ENCODE measurements at places on chromosomes 1 and 21.

- DNase-seq = no peak
Observed at GRCh38 chr1:14247666-14248065, 350.8 kb upstream of the KAZN start.

DNA sequence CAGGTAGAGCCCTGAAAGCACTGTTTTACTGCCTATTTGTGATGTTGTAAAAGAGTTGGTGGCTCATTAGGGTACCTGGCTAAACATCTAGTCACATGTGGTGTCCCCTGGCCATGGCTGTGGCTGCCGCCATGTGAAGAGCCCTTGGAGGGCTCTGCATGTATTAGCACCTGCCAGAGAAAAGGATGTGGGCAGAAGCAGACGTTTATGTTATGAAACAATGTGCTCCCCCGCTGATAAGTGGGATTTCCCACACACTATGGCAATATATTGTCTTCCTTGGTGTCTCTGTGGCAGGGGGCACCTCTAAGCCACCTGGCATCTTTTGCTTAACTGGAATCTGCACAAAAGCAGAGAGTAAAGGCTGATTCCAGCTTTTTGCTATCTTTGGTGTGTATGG, 9.6 kb downstream of the TENT5C start:
- DNase-seq = peak; percentile 39

- DNase-seq = no peak
Observed at GRCh38 chr1:69483246-69483645, 84.5 kb upstream of the LRRC7 start.

- DNase-seq = no peak
Observed at GRCh38 chr1:5286244-5286643, 631.8 kb downstream of the AJAP1 start.

GRCh38 chr1:207218512-207219362, 102.7 kb upstream of the CD55 start:
- no peak for DNase-seq

DNA sequence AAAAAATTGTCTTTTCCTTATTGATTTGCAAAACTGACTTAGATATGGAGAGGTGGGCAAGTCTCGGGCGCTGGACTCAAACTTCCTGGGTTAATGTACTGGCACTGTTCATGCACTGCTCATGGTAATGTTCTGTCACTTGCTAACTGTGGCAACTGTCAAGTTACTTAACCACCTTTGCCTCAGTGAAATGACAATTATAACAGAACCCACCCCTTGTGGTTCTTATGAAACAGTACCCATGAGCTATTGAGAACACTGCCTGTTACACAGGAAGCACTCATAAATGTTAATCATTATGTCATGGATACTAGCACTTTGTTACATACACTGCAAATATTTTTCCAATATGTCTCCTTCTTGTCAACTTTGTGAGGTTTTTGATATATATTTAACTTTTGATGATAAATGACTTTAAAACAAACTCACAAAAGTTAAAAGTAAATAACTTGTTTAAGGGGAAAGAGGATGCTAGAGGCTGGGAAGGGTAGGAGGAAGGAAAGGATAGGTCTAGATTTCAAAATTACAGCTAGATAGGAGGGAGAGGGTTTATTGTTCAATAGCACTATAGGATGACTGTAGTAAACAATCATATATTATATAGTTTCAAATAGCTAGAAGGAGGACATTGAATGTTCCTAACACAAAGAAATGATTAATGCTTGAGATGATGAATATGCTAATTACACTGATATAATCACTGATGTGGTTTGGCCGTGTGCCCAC, 342.5 kb downstream of the ADGRL2 start:
- DNase-seq = no peak

- DNase-seq = no peak
Observed at GRCh38 chr1:186206048-186206570, 168.9 kb downstream of the TPR start.

GRCh38 chr1:109498161-109498801, 4.4 kb downstream of the CYB561D1 start:
- peak; percentile 16 for DNase-seq

GRCh38 chr21:39663742-39664492, 51.2 kb downstream of the B3GALT5 start:
- no peak for DNase-seq

DNA sequence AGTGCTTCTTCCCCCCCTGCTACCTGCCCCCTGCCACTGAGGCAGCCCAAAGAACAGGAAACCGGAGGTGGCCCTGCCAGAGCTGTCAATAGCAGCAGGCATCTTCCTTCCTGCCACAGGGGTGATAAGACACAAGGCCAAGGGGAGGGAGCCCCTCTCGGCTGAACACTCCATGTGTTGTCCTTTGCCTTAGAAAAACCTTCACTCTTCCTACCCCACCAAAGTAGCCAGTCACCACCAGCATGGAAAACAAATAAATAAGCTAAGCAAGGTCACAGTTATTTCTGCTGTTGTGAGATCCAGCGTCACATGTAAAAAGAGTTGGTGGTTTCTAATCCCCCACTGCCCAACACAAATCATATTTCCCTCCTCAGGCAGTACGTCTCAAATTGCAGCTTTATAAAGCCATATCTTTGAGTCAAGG, 104.8 kb upstream of the DPT start:
- no peak for DNase-seq

DNA sequence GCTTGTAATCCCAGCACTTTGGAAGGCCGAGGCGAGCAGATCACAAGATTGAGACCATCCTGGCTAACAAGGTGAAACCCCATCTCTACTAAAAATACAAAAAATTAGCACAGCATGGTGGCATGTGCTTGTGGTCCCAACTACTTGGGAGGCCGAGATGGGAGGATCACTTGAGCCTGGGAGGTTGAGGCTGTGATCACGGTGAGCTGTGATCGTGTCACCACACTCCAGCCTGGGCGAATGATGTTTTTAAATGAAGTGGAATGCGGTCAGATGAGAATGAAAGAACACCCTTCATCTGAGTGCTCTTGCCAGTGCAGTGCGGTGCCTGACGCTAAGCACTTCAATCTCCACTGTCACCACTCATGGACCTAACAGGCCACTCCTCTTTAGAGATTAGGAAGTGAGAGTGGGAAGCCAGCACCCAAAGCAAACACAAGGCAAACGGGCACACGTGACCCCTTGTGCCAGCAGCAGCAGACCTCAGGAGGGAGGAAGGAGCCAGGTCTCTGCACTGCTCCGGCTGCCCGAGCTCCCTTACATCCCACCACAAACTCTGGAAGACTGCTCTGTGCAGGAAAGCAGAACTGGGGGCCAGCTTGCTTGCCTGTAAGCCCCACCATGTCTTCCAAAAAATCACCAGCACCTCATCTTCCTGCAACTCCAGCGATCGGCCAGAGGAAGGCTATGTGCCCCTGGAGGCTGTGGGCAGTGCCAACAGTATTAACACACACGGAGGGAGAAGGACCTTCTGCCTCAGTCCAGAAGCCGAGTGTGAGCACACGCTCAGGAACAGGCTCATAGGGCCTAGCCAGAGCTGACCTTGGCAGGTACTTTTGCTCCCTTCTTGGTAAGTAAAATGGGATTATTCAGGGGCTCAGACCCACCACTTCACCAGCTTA, 9.7 kb downstream of the CTNNBIP1 start:
- no peak for DNase-seq

- DNase-seq = no peak
Observed at GRCh38 chr1:160836561-160836960, 26.1 kb downstream of the CD244 start.

DNA sequence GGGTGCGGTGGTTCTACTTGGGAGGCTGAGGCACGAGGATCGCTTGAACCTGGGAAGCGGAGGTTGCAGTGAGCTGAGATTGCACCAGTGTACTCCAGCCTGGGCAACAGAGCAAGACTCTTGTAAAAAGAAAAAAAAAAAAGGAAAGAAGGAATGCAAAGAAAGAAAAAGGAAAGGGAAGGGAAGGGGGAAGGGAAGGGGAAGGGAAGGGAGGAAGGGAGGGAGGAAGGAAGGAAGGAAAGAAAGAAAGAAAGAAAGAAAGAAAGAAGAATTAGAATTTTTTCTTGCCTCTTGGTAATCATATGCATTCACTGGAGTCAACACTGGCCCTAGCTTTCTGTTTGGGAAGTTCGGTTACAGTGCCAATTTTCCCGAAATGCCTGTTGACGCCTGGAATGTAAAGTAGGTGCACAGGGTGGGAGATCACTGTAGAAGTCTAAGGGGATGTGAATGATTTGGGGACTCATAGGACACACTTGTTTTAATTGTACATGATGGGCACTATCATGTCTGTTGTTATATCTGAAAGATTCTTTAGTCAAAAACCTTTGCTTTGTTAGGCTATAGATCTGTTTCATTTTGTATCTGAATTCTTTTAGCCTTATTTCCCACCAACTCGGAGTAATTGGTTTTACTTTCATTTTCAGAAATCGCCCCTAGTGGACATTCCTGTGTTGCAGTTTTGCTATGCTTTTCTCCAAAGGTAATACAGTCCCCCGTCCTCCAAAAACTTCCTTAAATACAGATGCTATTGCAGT, 59.8 kb upstream of the MORC3 start:
- DNase-seq = peak; percentile 26

GRCh38 chr1:60848583-60849188, 233.7 kb upstream of the NFIA start:
- DNase-seq = no peak

DNA sequence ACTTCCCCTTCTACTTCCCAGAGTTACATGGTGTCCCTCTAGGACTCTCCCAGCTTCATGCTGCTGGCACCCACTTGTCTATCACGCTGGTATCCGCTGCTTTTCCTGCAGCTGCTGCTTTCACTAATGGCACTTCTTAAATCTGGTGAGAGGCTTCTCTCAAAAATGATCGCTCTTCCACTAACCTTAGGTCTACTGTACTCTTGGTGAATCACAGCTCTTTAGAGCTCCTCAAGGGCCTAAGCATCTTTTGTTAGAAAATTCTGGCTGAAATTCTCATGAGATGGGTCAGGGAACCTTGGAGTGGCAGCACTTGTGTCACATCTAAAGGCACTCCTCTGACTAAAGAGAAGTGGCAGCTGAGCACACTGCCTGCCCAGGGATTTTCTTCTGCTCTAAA, 32.1 kb downstream of the ZMYND12 start:
- DNase-seq = no peak

DNA sequence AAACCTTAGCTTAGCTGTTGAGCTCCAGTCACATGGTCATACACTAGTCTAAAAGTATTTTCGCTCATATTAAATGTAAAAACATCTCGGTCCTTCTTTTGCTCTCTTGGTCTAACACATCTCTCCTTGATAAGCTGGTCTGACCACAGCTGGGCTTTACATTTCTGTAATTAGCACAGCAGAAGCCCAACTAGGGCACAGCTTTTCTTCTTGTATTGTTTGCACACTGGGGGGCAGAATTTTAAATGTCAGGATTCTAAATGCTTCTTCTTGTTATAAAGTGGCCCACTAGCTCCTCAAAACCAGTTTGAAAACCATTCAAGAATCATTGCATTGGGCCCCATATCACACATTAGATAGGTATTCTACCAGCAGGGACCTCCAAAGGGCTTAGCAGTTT, 289.1 kb upstream of the PKN2 start:
- DNase-seq = no peak

GRCh38 chr1:37423810-37424209, 50.6 kb upstream of the ZC3H12A start:
- DNase-seq = no peak

Measured in activated naive CD4-positive, alpha-beta T cell treated with Interleukin-2 at 50 U/mL for 16 hours (primary cell).